ENCODE measurements at places on chromosomes 16 and 17.
A peak's percentile ranks its signal among the peaks of the same experiment; 100 is the strongest.

DNA sequence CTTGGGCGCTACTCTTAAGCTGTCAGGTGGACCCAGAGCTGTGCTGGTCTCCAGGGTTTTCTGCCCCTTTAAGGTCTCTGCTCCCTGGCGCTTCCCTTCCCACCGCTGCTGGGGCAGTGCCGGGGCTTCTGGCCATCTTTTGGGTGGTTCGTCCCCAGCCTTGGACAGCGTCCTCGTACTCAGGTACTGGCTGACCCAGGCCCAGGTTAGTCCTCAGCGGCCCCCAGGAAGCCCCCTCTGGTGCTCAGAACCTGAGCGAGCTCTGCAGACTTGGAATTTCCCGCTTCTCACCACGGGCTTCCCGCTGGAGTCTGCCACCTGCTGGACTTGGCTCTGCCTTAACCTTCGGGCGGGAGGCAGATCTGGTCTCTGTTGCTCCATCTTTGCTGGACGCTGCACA is 94.1 kb upstream of the ZNF750 start:
- DNase-seq: no peak

DNA sequence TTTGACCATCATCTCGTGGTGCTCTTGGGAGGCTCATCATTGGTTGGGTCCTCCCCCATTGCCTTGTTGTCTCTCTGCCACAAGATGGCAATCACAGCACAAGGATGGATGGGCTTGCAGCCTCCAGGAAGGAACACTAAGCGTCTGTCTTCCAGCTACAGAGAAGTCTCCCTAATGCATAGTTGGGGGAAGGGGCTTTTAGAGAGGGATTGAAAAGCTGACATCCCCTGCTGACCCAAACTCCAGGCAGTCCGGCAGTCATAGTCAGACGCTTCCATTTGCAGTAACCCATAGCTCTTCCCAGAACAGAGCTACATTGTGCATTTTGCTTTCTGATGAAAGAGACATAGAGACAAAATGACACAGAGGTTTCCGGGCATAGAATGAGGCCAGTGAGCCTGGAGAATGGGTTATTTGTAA is 111.4 kb downstream of the UTP18 start:
- peak; percentile 18 for DNase-seq

GRCh38 chr17:77117415-77117814 is 23.4 kb upstream of the SEC14L1 start:
- DNase-seq: no peak

DNA sequence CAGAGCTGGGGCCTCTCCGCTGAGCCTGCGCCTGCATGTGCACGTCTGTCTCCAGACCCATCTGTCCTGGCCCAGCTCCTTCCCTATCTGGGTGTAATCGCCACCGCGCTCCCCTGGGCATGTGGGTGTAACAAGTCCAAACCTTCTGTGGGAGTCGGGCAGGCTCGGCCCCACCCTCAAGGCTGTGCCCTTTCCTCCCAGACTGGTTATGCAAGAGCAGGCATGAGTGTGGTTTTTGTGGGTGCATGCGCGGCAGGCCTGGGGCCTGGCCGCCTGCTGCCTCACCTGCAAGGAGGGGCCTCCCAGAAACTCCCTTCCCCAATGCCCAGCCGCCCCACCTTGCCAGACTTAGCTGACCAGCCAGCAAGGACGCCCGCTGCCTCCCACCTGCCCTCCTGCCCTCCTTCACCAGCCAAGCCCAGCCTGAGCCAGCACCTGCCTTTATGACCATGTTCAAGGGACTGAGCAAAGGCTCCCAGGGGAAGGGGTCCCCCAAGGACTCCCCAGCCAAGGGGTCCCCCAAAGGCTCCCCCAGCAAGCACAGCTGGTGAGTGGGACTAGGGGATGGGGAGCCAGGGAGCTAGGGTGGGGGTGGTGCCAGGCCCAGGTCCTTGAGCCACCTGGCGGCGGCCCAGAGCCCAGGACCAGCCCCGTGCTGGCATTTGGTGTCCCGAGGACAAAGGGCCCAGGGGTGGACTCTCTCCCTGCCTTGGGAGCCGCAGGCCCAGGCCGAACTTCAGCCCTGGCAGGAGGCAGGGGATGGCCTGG is at the start of gene EVPLL:
TSS of gene EVPLL (plus strand) at position 342 of the 768 bp plus-strand sequence. CDS start 3,160 bp downstream, outside the sequence.
- no peak for DNase-seq

GRCh38 chr16:85112364-85112763 is at the start of gene CIBAR2:
CIBAR2 (minus strand) TSS chr16:85112472; CDS start chr16:85112352, 120 bp downstream.
- no peak for DNase-seq

DNA sequence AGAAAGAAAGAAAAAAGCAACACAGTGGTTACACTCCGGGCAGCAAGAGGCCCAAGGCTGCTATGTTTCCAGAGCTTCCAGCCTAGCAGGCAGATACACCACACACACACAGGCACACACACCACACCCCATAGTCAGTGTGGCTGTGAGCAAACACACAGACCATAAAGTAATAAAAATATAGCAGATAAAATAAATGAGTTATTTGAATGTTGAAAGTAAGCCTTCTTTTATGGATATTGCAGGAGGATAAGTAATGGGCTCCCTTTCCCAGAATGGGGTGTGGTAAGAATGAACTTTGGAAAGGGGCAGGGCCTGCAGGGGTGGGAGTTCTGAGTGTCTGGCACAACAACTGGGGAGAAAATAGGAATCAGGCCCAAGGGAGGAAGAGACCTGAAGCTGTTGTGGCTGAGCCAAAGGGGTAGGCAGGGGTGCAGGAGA is 4.8 kb upstream of the CDK5RAP3 start:
- no peak for DNase-seq

GRCh38 chr16:9275816-9276354 is 184.4 kb downstream of the HAPSTR1 start:
- DNase-seq: no peak

DNA sequence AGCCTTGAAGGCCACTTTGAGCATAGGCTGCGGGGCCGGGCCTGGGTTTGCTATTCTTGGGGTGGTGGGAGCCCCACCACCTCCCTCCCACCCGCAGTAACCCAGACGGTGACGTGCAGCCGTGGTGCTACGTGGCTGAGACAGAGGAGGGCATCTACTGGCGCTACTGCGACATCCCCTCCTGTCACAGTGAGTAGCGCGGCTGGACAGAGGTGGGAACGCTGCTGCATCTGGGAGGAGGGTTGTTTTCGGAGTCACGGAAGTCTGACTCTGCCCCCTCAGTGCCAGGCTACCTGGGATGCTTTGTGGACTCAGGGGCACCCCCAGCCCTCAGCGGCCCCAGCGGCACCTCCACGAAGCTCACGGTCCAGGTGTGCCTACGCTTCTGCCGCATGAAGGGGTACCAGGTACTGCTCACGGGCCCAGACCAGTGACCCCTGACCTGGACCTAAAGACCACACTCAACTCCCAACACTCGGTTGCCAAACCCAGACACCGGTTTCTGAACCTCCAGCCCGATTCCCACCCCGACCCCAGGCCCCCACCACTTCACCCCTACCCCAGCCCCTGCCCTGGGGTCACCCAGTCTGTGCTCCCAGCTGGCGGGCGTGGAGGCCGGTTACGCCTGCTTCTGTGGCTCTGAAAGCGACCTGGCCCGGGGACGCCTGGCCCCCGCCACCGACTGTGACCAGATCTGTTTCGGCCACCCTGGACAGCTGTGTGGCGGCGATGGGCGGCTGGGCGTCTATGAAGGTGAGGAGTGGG is 2.1 kb downstream of the KREMEN2 start:
- no peak for DNase-seq

GRCh38 chr17:74374858-74375257 is 7.6 kb downstream of the GPR142 start:
- DNase-seq: no peak

- DNase-seq: no peak
Measured at GRCh38 chr17:32746280-32746679, 130.6 kb downstream of the MYO1D start.

DNA sequence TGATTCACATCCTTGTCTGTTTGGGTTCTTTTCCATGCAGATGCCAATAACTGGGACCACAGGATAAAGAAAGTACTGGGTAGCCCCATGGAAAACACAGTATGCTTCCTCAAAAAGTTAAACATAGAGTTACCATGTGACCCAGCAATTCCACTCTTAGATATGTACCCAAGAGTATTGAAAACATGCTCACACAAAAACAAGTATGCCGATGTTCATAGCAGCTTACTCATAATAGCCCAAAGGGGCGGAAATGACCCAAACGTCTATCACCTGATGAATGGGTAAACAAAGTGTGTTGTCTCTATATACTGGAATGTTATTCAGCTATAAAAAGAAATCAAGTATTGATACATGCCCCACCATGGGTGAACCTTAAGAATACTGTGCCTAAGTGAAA is 55.4 kb downstream of the CYB5B start:
- DNase-seq: no peak

DNA sequence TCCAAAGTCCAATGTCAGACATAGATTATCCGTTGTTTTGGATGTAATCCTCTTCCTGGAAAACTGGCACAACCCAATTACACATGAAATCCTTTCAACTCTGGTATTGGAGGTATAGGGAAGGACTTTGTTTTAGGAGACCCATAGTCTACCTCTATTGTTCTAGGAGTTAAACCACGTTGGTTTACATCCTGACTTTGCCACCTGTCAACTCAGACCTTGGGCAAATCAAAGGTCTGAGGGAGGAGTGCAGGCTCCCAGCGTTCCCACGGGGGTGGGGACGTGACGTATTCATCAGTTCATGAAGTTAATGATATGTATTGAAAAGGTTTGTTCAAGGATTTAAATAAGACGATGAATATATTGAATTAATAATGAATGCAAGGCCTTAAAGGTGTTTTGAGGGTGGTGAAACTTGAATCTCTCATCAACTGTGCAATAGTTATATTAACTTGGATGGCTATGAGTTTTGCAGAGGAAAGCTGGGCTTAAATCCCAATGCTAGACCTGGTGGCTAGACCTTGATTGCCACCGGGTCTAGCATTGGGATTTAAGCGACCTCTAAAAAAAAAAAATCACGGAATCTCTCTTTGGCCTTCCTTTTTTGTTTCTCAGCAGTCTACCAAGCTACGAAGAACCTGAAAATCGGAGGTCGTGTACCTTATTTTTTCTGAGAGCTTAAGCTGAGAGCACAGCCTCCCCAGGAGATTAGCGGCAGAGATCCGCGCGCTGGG is 744 bp upstream of the NF1 start:
- no peak for DNase-seq

DNA sequence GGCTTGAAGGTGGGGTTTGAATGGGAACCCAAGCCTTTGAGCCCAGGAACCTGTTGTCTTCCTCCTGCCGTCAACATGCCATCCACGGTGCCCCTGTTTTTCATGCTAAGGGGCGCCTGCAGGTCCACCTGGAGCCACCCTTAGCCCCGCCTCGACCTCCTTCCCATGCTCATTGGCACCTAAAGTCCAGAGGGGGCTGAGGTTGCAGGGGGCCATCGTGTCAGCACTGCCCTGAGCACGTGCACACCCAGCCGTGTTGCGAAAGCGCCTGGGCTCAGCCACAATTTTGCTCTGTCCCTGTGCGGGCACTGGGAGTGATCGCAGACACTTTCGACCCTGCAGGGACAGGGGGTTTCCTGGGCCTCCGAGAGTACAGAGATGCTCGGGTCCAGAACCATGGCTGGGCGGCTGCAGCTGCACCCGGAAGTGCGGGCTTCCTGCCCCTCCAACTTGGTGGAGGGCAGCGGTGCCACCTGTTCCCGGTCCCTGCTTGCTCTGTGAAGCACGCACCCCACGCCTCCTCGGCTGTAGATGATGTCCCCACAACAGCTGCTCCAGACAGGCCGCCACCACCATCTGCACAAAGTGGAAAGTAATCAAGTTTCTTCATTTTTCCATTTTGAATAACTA is 454.7 kb downstream of the CDH8 start:
- no peak for DNase-seq

DNA sequence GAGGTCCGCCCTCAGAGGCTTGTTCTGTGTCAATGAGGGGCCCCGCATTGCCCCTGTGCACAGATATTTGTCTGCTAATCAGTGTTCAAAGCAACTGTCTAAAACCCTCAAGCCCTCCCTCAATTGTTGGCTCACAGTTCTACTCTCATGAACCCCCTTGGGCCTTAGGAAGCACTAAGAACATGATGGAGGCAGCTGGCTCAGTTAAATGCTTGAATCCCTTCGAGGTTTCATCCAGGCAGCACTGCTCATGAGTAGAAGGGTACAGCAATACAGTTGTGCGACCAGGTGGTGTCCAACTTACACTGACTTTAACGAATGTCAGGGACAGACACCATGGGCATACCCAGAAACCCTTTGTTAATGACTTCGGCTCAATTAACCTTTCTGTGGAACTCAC is 89.2 kb upstream of the WSCD1 start:
- no peak for DNase-seq

- no peak for DNase-seq
Measured at GRCh38 chr16:2897110-2897509, 14.1 kb downstream of the FLYWCH2 start.

DNA sequence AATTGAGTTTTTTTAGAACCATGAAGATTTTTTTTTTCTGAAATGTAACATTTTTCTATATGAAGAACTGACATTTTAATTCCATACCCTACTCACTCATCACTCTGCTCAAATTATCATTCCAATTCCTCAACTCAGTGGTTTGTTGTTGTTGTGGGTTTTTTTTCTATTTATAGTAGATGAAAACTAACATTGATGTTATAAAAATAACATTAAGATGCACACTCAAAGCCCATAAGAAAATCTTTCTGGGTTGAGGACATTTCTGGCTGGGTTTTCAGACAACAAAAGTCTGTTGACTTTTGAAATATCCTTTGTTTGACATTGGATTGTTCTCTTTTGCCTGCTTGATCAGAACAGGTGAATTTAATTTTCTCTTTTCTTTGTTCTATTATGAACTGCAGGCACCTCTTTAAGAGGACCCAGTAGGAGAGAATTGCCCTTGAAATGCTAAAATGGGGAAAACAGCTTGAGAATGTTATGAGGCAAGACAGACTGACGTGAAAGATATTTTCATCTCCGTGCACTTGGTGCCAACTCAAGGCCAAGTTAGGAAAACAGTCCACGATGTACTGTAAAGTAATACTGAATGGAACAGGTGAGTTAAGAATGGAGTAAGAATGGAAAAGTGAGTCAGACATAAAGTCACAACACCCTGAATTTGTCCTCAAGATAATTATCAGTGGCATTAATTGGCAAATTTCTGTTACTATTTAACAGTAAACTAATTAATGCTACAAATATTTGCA is 16.1 kb upstream of the ABCA5 start:
- DNase-seq: no peak

- DNase-seq: no peak
Measured at GRCh38 chr16:79899316-79899715, 298.8 kb upstream of the MAF start.

GRCh38 chr16:87687126-87687910 is 78.5 kb downstream of the KLHDC4 start:
- no peak for DNase-seq

DNA sequence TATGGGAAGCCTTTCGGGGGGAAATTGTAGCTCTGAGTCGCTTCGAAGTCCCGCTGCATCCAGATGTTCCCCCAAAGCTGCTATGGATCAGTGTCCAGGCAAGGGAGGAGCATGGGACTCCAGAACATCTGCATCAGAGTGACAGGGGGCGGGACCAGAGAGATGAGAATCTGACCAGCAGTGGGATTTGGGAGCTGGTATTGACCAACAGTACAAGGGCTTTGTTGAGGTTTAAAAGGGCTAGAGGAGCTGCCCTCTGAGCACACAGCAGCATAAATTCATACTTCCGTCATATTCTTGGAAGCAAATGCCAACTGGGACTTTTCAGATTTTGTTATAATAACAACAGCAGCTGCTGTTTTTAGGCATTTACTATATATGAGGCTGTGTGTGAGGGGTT is 10.6 kb downstream of the RBFOX1 start:
- no peak for DNase-seq
